Spinal cord (tissue), 10 donors: ENCODE measurements at places on chromosomes 16 and 17. TPM values are rescaled to one million over a fixed set of nuclear protein-coding genes. Genes with fewer than 3 reads are reported as not detected.

The HP gene
- total RNA-seq, result 0.77 TPM

The CLDN7 gene
- total RNA-seq, result 0.79 TPM

The KRT15 gene
- total RNA-seq, result 0.22 TPM

The CTRB1 gene
- not detected for total RNA-seq

The KRT9 gene
- not detected for total RNA-seq

The SHMT1 gene
- 16.9 TPM for total RNA-seq

The TEN1 gene
- total RNA-seq, result 12.6 TPM

The CMTM2 gene
- 1.7 TPM for total RNA-seq

The KRT13 gene
- 0.83 TPM for total RNA-seq

The C16orf74 gene
- 1.8 TPM for total RNA-seq

The DGKE gene
- total RNA-seq, result 11.4 TPM

The TMEM106A gene
- 6.9 TPM for total RNA-seq

The RPUSD1 gene
- 9.3 TPM for total RNA-seq

The HLF gene
- total RNA-seq, result 35.6 TPM

The OR1A2 gene
- total RNA-seq, result not detected

The TNS4 gene
- not detected for total RNA-seq

The TBC1D3D gene
- total RNA-seq, result 0.17 TPM

The VAMP2 gene
- 66.9 TPM for total RNA-seq

The SMPD3 gene
- total RNA-seq, result 12.7 TPM

The RHBDF1 gene
- total RNA-seq, result 31.1 TPM

The TAC4 gene
- not detected for total RNA-seq

The ABCA5 gene
- total RNA-seq, result 74.5 TPM

The TPSG1 gene
- total RNA-seq, result not detected

The KRTAP2-2 gene
- total RNA-seq, result not detected

The SALL1 gene
- total RNA-seq, result 14.7 TPM

The COX6A2 gene
- total RNA-seq, result not detected

The BAIAP3 gene
- 30.1 TPM for total RNA-seq

The KLHL11 gene
- total RNA-seq, result 32.2 TPM

The SPAG7 gene
- 36.8 TPM for total RNA-seq

The RPH3AL gene
- 5.9 TPM for total RNA-seq

The SCO1 gene
- total RNA-seq, result 30.2 TPM

The KRT222 gene
- total RNA-seq, result 5.0 TPM

The SMIM5 gene
- total RNA-seq, result 3.0 TPM

The CRYBA1 gene
- total RNA-seq, result not detected

The DOC2B gene
- total RNA-seq, result 29.6 TPM

The PKD1 gene
- total RNA-seq, result 68.1 TPM

The KRT24 gene
- not detected for total RNA-seq

The PYDC1 gene
- total RNA-seq, result not detected

The SLC39A11 gene
- 23.3 TPM for total RNA-seq

The PRR15L gene
- total RNA-seq, result not detected

The TEX19 gene
- total RNA-seq, result not detected

The KRTAP2-3 gene
- not detected for total RNA-seq
